ENCODE measurements at places on chromosomes 4 and X.

- DNase-seq = no peak
Observed at GRCh38 chrX:9958183-9958582, 9.0 kb upstream of the CLDN34 start.

DNA sequence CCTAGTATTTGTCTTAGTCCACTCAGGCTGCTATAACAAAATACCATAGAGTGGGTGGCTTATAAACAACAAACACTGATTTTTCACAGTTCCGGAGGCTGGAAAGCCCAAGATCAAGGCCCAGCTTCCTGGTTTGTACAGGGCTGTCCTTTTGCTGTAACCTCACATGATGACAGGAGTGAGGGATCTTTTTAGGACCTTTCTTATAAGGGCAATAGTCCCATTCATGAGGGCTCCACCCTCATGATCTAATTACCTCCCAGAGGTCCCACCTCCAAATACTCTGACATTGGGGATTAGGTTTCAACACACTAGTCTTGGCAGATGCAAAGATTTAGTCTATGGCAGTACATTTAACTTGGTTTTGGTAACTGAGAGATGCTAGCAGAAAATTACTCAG, 20.9 kb downstream of the GPAT3 start:
- no peak for DNase-seq

GRCh38 chr4:15253349-15253748, 174.5 kb upstream of the C1QTNF7 start:
- no peak for DNase-seq

GRCh38 chr4:5809216-5809776, 83.6 kb downstream of the CRMP1 start:
- no peak for DNase-seq

GRCh38 chrX:20522420-20522819, 255.7 kb upstream of the RPS6KA3 start:
- peak; percentile 41 for DNase-seq

GRCh38 chrX:38347136-38347535, 5.3 kb upstream of the OTC start:
- DNase-seq = peak; percentile 66

GRCh38 chrX:66872771-66873170, 233.9 kb upstream of the EDA2R start:
- no peak for DNase-seq

DNA sequence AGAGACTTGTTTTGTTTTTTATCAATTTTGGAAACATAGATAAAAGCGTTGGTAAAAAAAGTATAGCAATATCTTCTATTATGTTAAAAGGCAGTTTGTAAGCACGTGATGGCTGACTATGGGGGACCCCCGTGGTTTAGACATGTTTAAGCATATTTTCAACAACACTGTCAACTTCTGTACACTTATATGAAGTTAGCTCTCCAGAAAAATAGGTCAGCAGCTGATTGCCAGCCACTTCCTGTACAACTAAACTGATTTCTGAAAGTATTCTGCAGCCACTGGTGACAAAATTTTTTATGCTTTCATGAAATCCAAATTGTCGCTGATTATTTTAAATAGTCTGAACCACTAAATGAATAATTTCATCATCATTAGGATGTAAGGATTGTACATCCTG, 45.2 kb downstream of the RBMX2 start:
- DNase-seq = no peak

DNA sequence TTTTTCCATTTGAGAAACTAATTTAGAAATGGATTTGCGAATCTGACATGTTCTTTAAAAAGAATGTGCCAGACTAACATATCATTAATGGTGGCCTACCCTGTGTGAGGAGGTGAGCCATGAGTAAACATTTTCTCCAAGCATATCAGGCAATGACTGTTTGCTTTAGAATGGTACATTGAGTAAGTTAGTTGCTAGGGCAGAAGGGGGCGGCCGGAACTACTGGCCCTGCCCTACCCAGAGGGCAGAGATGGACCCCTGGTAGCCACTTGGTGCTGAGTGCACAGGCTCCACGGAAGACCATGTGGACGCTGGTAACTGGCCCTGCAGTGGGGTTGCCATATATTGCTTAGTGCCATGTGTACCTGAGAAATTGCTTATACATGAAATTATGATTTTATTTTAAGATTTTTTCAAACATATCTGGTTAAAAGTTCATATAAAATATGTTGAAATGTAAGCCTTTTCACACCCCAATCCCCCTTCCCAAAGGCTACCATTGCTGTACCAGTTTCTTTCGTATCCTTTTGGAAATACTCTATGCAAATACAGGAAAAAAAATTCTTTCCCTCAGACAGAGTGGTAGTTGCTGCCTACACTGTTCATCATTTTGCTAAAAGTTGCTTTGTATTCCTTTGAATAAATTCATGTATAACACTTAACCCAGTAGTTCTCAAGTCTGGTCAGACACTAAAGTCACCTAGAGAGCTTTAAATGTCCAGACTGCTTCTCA, 8.8 kb downstream of the FNIP2 start:
- DNase-seq = no peak

DNA sequence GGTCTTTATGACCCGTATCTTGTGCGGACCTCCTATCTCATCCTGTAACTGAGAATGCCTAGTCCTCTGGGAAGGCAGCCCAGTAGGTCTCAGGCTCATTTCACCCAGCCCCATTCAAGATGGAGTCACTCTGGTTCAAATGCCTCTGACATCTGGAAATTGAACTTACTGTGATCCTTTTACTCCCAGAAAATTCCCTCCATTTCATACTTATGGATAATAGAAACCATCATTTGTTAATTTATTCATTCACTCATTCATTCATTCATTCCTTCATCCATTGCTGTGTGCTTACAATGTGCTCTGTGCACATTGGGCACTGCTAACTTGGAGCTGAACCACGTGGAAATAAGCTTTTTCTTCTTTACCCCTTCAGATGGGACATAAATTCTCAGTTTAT, 9.2 kb upstream of the ATP6AP2 start:
- DNase-seq = no peak

- no peak for DNase-seq
Observed at GRCh38 chr4:76308548-76308947, 2.0 kb downstream of the STBD1 start.

- DNase-seq = no peak
Observed at GRCh38 chr4:178185517-178185916, 743.3 kb upstream of the AGA start.

GRCh38 chr4:98565681-98566301, 92.6 kb downstream of the TSPAN5 start:
- no peak for DNase-seq

DNA sequence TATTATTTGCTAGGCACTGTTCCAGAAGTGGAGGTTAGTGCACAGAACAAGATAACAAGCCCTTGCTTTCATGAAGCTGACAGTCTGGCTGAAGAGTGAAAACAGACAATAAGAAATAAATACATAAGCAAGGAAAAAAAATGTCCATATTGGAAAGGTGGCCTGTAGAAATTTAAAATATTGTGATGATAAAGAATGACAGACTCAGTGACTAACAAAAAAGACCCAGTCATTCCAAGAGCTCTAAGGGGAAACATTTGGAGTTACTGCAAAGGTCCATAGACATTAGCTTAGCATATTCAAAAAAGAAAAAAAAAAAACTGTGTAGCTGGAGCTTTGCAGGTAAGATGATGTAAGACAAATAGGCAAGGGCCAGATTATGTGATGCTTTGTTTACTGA, 1.0 kb upstream of the ANTXR2 start:
- no peak for DNase-seq

GRCh38 chr4:41332510-41333054, 75.9 kb downstream of the UCHL1 start:
- DNase-seq = peak; percentile 53

DNA sequence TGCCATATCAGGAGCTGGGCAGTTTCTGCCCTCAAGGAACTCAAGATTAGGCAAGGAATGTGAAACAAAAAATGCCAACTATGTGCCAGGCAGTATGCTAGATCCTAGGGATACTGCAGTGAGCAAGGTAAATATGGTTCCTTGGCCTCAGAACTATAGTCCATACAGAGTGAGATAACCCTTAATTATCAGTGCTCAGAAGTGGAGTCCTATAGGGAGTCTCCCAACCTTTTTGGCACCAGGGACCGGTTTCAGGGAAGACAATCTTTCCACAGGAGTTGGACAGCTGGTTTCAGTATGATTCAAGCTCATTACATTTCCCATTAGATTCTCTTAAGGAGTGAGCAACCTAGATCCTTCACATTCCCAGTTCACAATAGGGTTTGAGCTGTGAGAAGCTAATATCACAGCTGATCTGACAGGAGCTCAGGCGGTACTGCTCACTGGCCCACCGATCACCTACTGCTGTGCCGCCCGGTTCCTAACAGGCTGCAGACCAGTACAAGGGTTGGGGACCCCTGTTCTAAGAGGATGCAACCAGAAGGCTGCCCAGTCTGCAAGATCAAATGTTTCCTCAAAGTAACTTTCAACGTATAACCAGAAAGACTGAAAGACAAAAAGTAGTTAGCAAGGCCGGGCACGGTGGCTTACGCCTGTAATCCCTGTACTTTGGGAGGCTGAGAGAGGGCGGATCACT, 1.7 kb upstream of the SRP72 start:
- DNase-seq = peak; percentile 17

DNA sequence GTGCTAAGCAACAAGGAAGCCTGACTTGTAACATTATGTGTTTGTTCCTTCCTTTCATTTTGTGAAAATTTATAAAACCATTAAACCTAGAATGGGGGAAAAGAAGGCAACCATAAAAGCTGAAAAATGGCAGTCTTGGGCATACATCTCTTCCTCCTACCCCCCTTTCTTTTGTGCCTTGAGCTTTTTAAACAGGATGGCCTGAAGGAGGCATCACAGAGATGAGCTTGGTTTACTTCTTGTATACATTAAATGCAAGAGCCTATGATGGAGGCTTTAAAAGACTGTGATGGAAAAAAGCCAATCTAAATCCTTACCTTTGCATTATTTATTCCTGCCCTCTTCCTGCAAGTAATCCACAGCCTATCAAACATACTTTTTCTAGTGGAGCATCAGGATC, 36.2 kb upstream of the ADH7 start:
- no peak for DNase-seq

- no peak for DNase-seq
Observed at GRCh38 chrX:155020591-155020990, 1.9 kb downstream of the F8 start.

DNA sequence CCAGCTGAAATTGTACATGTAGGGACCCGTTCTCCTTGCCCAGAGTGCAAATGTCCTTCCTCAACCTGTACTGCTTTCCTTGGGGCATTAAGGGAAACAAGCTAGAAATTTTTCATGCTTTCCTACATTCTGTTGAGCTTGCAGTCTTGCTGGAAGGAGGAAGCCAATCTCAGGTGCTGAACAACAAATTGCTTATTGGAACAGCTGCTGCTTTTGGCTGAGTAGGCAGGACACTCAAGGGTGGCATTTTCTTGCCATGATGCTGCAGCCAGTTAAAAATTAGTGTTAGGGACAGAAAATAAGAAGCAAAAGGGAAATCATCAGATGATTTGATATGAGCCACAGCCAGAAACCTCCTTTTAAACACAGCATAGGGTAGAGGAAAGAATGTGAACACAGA, 223.7 kb downstream of the QDPR start:
- no peak for DNase-seq

DNA sequence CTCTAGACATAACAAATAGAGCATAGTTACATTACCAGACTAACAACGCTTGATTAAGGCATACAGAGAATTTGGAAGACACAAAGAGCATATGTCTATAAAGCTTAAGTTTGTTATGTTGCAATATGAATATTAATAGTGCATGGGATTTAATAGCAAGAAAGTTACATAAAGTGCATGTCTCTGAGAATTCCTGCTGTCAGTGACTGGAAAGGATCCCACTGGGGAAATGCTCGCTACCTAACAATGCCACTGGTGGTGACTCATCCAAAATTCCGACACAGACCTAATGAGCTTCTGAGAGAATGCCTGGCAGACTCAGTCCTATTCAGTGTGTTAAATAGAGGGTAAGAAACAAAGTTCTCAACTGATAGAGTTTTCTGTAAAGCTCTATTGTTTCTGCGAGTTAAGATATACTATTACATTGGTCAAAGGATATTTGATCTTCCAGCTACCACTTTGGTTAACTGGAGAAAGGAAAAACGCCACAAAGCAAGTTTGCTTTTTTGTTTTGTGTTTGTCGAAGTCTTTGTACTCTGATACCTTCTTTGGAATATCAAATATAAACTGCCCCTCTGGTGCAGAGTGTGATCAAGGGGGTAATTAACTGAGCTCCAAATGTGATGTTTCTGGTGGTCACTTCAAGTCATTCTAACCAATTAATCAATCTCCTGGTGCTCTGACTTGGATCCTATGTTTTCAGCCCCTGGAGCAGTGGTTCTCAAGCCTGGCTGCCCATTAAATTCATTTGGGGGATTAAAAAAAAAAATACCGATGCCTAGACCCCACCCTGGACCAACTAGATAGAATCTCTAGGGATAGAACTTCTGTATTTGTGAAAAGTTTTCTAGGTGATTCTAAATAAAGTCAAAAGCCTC, 107.9 kb downstream of the PALLD start:
- peak; percentile 93 for DNase-seq

DNA sequence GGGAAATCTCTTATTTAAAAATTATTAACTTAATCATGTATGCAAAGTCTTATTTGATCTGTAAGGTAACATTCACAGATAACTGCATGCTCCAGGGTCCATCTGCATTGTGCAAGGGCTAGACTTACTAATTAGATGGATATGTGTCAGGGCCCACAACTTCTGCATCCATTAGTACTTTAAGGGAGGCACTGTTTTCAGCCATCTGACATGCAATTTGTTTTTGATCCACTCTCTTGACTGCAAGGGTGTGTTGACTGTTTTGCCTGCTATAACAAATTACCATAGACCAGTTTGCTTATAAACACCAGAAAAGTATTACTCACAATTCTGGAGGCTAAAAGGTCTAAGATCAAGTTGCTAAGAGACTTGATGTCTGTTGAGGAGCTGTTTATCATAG, 542.1 kb upstream of the HS3ST1 start:
- DNase-seq = no peak

DNA sequence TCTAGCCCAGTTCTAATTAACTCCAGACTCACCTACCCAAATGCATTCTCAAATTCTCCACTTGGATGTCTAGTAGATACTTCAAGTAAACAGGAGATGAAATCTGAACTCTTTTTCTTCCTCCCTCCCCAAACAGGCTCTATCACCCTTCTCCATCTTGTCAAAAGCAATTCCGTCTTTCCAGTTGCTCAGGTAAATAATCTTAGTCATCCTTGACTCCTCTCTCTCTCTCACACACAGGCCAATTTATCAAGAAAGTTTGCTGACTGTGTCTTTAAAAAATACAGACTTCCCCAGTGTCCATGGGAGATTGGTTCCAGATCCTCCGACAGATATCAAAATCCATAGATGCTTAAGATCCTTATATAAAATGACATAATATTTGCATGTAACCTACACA, 12.9 kb downstream of the TXK start:
- no peak for DNase-seq

- DNase-seq = no peak
Observed at GRCh38 chr4:151573945-151574344, 165.0 kb downstream of the FHIP1A start.

DNA sequence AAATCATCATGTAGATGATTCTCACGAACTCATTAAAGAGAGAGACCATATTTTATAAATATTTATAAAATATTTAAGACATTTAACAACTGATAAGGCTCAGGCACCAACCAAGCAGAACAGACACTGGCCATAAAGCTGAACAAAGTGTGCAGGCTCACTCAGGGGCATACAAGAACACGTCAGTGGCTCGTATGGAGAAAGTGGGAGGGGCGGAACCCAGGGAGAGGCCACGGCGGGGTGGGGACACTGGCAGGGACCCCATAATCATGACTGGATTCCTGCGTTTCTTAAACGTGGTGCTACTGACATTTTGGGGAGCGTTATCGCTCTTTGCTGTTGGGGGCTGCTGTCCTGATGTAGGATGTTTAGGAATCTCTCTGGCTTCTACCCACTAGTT, 31.3 kb upstream of the FAT1 start:
- no peak for DNase-seq

GRCh38 chr4:90979556-90979955, 852.4 kb downstream of the CCSER1 start:
- DNase-seq = no peak

Measured in fibroblast of skin of right quadriceps (primary cell).